GM12878 (cell line): ENCODE measurements at places on chromosomes 3 and 15. TPM values are rescaled to one million over a fixed set of nuclear protein-coding genes. Genes with fewer than 3 reads are reported as not detected.
A peak's percentile ranks its signal among the peaks of the same experiment; 100 is the strongest.

GRCh38 chr3:143648708-143649107, 199.6 kb downstream of the SLC9A9 start:
- no peak for DNase-seq

EFCC1 gene
- total RNA-seq, result not detected in 2 replicates

TBL1XR1 gene
- total RNA-seq, result 114 and 126 TPM in 2 replicates

APBA2 gene
- total RNA-seq, result 0.08 and 0.26 TPM in 2 replicates

- DNase-seq, result no peak
Measured at GRCh38 chr3:184237211-184237610, 7.8 kb downstream of the VWA5B2 start.

CSTA gene
- total RNA-seq, result 1.8 and 2.1 TPM in 2 replicates

CCDC191 gene
- total RNA-seq, result 1.5 and 1.7 TPM in 2 replicates

GRCh38 chr3:111859061-111859973, at the start of gene PHLDB2:
Gene PHLDB2 (plus strand): TSS chr3:111859265. CDS start chr3:111884078, 24,813 bp downstream.
- no peak for DNase-seq

GRCh38 chr3:178480274-178480673, 56.0 kb upstream of the KCNMB2 start:
- no peak for DNase-seq

DNA sequence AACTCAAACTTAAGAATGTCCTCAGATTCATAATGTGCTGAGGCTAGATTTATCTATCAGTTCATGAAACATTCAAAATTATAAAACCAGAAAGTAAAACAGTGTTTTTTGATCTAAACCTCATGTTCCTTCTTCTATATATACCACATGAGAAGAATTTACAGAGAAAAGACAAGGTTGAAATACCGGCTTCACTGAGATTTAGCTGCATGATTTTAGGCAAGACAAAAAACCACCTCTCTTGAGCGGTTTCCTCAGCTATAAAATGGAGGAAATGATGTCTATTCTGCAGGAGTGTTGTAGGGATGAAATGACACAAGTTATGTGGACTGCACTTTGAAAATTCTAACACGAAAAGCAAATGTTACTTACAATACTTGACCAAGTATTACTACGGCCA, 80.6 kb upstream of the FOXB1 start:
- no peak for DNase-seq

DNA sequence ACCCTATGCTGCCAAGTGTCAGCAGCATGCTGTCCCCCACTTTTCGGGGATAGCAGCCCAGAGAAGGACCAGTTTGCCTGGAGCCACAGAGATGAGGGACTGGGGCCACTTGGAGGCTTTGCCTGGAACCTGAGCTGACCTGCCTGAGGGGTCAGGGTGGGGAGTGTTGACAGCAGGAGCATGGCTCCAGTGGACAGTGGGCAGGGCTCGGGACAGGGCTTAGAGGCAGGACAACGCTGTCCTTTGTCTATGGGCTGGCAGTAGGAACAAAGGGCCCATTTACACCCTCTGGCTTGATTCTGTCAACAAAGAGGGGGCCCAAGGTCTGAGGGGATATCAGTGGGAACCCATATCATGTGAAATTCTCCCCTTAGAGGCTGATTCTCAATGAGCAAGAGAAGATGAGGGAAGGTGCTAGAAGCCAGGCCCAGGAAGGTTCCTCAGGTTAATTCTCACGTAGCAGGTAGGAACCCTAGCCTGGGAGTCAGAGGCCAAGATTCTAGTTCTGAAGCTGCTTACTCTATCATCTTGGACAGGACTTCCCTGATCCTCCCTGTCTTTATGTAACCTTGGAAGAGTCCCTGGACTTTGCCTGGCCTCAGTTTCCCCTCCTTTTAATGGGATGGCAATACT, 29.7 kb upstream of the HHATL start:
- DNase-seq, result no peak

DNA sequence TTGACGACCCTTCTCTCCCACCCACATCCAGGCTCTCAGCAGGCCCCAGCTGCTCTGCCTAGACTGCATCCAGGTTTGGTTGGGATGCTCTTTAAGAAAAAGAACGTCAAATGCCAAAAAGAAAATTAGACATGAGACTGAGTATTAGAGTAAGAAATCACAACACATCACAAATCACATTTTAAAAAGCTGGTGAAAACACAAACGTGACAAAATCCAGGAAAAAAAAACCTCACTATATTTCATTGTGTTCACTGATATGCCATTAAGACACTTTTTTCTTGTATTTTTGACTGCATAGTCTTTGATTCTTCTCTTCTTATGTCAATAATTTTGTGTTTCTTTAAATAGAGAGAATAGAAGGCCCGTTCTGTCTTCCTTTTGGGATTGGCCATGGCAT, 243.7 kb downstream of the TLE3 start:
- no peak for DNase-seq

USP8 gene
- 34.8 and 42.3 TPM in 2 replicates for total RNA-seq

GRCh38 chr3:174215456-174215855, 643.7 kb upstream of the NAALADL2 start:
- DNase-seq, result no peak

DNA sequence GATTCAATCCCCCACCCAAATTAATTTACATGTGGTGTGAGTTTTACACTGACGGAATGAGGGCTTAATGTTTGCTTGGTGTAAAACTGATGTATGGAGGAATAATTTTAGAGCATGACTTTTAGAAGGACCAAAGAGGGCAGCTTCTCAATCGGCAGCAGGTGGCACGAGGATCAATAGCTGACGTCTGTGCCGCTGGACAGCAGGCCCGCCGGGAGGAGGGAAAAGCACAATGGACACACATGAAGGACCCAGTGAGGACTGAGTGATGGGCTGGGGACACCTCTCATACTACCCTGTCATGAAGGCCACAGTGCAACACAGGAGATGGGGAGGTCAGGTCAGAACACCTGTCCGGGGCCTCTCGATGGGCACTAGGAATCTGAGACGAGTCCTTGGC, 61.4 kb upstream of the NSMCE3 start:
- no peak for DNase-seq

GRCh38 chr3:168952551-168952950, 711.0 kb downstream of the MECOM start:
- DNase-seq, result no peak

TEX55 gene
- not detected in 2 replicates for total RNA-seq

DNA sequence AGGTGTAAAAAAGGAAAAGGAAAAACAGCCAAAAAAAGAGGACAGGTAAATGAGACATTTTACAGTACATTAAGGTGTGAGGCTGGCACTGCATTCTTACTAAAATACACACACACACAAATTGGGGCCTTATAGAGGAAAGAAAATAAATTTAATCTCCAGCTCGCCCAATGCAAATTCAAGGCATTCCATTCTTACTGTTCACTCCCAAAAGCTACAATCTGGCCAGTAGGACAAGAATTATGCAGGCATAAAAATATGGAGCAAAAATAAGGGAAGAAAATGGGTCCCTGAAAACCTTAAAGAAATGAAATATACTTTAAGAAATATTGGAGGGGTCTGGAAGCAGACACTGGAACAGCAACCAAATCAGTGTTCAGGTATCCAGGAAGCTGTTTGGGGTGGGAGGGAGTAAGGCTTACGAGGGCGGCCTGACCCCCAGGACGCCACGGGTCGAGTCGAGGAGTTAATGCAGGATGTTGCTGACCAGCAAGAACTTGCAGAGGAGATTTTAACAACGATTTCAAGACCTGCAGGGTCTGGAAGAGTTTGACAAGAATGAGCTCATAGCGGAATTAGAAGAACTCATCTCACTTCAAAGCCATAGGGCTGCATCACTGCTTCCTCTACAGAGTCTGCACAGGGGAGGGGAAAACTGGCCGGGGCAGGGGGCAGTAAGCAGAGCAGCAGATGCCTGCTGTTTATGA, 245.5 kb downstream of the TBL1XR1 start:
- no peak for DNase-seq

DNA sequence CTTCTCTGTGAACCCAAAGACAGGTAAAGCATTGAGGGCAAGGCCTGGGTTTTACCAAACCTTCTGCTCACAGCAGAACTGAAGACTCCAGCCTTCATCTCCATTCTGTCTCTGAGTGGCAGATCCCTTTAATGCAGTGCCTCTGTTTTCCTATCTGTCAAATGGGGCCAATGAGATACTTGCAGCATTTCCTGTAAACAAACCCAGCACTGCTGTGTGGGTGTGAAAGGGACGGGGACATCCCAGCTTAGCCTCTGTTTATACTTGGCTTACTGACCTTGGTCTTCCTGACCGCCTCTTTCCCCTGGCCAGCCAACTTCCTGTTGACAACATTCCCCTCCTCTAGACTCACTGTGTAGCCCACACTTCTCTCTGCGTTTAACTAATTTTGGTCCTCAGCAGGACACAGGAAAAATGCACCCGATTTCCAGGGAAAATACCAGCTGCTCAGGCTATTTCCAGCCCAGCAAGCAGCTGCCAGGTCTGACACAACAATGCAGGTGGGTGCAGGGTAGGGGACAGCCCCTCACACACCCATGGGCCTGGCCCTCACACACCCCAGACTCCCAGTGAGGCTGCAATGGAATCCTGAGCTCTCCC, 105.9 kb upstream of the HERC1 start:
- peak; percentile 15 for DNase-seq

TIMP4 gene
- total RNA-seq, result not detected in 2 replicates

SH3BP5 gene
- total RNA-seq, result 60.5 and 64.6 TPM in 2 replicates
